ENCODE measurements at places on chromosomes 1 and 21.
A peak's percentile ranks its signal among the peaks of the same experiment; 100 is the strongest.

- no peak for DNase-seq
Observed at GRCh38 chr1:18108299-18109057, 880 bp downstream of the IGSF21 start.

GRCh38 chr1:98296681-98297080 is 364.8 kb upstream of the SNX7 start:
- no peak for DNase-seq

DNA sequence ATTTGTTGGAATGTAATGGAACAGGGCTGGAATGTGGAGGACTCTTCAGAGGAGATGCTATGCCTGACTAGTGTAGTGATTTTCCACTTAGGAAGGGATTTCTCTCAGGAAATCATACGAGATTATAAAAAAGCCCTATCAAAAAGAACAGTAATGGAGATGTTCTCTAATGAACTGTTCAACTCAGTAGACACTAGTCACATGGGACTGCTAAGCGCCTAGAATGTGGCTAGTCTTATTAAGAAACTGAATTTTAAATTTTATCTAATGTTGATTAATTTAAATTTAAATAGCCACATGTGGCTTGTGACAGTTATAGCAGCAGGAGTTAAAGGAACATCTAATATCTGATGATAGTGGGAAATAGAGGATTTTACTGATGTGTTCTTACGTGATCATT is 94.0 kb downstream of the SLC35F3 start:
- DNase-seq: no peak

GRCh38 chr1:31984419-31985347 is 29.0 kb upstream of the KHDRBS1 start:
- peak; percentile 36 for DNase-seq

DNA sequence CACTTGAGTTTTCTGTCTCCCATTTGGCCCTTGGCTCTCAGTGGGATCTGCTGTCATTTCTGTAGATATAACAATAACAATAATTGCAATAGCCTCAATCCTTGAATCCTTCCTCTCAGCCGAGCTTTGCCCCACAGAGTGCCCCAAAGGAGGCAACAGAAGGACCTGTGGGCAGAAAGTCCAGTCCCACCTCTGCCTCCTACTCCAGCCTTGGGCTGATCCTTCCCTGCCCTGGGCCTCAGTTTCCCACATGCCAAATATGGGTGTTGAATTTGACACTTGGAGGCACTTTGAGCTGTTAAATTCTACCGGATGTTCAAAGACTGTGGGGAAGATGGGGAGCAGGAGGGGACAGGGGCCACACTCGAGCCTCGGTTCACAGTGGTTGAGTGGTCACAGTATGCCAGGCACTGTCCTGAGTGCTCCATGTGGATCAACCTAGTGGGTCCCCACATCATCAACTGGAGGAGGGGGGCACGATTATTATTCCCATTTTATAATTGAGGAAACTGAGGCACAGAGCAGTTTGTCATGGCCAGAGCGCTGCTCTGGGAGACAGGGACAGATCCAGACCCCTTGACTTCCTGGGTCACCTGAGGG is 307.1 kb downstream of the MATN1 start:
- no peak for DNase-seq

GRCh38 chr1:189084811-189085210 is 1392.9 kb downstream of the BRINP3 start:
- no peak for DNase-seq

- no peak for DNase-seq
Observed at GRCh38 chr1:17890056-17890814, 135.1 kb downstream of the ACTL8 start.

DNA sequence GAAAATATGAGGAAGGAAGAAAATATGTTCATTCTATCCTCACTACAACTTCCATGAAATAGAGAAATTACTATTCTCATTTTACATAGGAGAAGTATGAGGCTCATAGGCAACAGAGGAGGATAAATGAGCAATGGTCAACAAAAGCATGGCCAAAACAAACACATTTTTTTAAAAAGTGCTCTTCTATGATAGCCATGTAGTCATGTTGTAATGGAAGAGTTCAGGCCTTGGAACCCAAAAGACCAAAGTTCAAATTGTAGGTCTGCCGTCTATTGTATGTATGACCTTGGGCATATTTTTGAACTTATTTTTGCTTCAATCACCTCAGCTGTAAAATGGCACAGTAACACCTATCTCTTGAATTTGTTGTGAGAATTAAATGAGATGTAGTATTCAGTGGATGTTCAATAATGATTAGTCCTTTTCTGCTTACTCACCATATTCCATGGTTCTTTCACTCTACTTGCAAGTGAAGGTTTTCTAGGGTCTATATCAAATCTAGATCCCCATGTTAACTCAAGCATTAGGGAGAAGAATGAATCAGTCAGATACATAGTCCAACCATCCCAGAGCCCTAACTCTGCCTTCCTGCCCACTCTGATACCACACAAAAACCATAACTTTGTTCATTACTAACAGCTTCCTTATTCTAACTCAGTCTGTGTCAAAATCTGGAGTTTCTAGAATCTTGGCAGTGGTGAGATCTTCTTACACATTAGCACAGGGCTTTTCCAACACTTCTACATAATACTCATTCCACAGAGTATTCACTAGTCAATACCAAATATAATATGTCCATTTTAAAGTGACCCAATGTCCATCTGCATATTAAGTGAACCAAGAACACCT is 353.2 kb downstream of the PLPP3 start:
- DNase-seq: no peak

DNA sequence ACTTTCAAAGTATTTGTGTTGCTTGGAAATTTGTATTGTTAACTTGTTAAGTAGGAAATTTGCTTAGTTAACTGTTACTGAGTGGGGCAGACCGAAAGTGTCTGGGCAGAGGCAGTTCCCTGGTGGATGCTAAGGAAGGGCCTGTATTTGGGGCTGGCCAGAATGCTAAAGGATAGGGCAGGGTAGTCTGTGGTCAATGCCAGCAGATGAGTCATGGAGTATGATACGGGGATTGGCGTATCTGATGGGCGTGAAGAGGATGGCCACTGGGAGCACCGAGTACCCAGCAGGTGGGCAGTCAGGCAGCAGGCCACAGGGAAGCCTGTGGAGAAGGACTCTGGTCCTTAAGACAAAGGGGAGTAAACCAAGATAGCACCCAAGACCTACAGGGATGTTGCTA is 46.6 kb upstream of the SCAF4 start:
- DNase-seq: no peak

DNA sequence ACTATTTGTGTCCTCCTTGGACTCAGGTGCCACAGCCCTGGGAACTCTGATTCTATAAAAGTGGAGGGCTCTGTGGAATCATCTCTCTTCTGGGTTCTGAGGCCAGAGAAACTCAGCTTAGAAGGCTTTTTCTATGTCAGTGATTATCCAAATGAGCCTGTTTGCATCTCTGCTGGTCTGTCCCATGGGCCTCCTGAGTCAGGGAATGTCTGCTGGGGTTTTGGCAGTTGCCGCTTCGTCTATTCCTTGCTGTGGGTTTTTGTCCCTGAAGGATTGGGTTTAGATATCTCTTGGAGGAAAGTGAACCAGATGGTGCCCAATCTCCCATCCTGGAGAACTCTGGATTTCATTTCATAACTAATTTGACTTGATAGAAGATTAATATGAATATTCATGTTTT is 297.6 kb downstream of the HHAT start:
- DNase-seq: no peak

- DNase-seq: peak; percentile 32
Observed at GRCh38 chr21:14926186-14926585, 138.6 kb downstream of the NRIP1 start.

GRCh38 chr1:155017946-155018316 is 15.3 kb downstream of the ZBTB7B start:
- no peak for DNase-seq

DNA sequence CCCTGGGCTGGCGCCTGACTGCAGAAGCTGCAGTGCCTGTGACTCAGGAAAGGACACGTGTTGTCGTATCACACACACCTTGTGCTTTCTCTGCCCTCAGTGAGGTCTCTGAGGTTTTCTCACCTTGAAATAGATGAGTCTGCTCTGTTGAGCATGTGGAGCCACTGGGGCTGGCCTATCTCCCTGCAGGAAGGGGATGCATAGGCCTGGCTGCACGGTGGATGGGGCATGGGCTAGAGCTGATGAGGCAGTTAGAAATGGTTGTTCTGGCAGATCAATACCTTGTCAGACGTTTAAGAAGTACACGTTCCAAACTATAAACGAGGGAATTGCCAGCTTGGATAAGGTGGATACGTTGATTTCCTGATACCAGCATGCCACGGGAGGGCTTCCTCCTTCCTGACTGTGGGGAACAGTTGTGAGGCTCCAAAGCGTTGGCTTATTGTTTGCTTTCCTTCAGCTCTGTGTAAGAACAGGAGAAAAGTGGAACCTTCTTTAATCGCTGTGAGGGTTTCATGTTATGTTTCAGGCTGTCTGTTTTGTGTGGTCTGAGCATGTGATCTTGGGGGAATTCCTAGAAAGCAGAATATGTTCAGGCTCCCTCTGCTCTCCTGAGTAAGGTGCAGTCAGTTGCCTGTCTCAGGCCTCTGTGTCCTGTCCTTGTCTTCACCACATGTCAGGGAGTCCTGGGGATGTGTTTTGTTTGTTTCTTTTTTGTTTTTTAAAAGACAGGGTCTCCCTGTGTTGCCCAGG is 44.8 kb downstream of the PCNT start:
- no peak for DNase-seq

GRCh38 chr1:8202182-8202905 is 115.6 kb upstream of the SLC45A1 start:
- DNase-seq: peak; percentile 72

DNA sequence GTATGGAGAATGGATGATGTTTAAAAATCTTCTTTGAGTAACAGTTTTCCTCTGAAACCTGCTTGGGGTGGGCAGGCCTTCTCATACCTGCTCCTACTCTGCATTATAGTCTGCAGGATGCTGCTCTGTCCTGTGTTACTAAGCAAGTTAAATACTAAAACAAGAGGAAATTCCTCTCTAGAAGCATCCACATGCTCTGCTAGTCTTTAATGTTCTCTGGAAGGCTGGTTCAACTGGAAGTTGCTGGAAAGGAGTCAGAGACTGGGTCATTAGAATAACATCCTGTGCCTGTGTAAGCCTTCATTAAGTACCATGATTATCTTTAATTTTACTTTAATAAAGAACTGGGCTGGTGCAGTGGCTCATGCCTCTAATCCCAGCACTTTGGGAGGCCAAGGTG is 5.8 kb downstream of the SELP start:
- DNase-seq: no peak

DNA sequence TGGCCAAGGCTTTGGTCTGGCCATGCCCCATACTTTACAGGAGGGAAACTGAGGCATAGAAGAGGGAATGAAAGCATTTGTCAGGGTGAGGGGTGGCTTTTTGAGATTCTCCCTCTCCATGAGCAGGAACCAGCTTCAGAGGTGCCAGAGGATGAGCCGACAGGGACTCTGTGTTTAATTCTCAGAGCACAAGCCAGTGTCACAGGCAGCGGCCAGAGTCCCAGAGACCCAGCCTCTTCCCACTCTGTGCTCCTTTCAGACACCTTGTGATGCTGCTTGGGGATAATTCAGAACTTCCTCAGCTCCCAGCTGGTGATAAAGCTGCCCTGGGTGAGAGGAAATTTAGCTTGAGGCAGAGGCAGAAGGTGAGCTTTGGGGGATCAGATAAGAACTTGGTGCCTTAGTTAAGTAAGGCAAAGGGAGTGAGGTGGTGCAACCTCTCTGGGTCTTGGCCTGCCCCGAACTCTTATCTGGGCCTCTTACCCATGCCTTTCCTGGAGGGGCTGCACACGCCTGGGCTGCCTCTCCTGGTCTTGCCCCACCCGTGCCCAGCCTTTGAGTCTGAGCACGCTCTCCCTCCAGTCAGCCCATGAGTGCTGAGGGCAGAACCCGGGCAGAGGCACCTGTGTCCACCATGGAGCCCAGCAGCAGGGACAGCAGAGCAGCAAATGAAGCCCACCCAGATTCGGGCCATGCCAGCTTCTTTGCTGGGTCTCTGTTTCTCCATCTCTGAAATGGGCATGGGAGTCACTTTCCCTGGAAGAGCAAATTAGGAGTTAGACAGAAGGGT is 175.6 kb upstream of the C1orf174 start:
- DNase-seq: no peak

DNA sequence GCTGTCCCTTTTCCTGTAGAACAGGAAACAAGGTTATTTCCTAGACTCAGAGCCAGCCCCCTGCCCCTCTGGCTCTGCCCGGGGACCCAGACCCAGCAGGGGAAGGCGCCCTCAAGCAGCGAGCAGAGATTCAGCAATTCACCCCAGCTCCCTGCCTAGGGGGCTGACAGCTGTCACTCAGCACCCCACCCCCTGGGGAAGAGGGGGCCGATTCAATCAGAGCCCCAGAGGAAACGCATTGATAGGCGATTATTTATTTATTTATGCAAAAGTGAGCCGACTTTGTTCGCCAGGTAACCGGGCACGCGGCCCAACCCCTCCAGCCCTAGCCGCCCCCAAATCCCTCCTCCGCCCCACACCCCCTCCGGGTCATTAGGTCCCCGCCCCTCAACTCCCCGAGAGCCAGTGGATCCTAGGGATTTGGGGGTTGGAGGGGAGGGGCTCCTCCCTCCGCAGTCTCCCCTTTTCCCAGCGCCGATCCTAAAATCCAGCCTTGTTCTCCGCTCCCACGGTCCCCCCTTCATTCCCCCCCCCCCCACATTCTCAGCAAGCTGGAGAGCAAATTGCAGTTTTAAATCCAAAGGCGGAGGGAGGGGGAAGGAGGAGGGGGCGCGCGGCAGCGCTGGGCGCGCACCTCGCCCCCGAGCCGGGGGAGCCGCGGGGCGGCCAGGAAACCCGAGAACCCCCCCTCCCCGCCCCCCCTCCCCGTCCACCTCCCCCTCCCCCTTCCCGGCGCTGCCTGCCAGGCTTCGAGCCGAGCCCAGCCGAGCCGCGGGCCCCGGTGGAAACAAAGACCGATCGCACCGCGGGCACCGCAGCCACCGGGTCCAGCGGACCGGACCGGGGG is 1.3 kb downstream of the AHDC1 start:
- no peak for DNase-seq

GRCh38 chr1:156114919-156115513 is 505 bp downstream of the LMNA start:
- no peak for DNase-seq

DNA sequence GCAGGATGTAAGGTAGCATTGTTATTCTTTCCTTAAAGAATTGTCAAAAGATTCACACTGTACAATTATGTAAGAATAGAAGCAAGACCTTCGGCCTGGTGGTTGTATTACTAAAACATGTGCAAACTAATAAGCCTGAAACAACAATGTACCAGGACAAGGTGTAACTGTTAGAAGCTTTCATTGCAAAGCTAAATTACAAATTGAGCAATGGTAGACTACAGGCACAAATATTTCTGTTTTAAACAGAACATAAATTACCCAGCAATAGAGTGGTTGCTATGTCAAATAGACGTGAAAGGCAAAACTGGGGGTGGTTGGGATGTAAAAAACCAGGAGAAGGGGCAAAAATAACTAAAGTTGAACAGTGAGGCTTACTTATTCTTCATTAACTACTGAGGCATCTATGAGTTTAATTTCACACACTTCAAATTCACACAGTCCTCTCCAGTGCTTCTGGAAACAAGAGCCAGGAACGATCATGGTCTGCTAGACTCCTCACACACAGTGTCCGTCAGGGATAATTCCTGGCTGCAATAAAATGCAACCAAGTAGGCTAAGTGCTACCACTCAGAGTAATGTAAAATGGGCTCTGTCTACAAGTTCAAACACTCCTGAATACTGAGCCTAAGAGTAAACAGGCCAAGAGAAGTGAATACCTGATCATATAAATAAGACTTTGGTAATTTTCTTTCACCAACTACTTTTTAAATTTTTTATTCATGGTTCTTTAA is 39.3 kb upstream of the C1orf198 start:
- DNase-seq: peak; percentile 25

Data from AG10803 (cell line).